ENCODE measurements at places on chromosomes 7 and 10.
A peak's percentile ranks its signal among the peaks of the same experiment; 100 is the strongest.

GRCh38 chr7:105473163-105473562, 48.9 kb downstream of the PUS7 start:
- peak; percentile 78 for DNase-seq

GRCh38 chr10:97729014-97729413, 7.9 kb upstream of the ZFYVE27 start:
- no peak for DNase-seq

DNA sequence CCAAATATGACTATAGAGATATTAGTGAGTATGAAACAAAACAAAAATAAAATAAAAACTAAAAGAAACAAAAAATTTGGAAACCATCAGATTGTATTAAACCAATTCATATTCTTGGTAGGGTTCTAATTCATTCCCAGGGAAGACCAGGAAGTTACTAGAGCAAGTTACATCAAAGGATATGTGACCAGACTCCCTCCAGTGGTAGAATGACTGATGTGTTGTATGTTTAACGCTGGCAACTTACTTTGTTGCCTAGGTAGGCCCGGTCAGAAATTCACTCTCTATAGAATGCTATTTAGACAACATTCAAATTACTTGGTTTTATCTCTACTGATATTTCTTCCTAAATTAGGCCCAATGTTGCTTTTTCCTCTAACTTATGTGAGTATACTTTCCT, 5.2 kb downstream of the PHYHIPL start:
- peak; percentile 65 for DNase-seq

DNA sequence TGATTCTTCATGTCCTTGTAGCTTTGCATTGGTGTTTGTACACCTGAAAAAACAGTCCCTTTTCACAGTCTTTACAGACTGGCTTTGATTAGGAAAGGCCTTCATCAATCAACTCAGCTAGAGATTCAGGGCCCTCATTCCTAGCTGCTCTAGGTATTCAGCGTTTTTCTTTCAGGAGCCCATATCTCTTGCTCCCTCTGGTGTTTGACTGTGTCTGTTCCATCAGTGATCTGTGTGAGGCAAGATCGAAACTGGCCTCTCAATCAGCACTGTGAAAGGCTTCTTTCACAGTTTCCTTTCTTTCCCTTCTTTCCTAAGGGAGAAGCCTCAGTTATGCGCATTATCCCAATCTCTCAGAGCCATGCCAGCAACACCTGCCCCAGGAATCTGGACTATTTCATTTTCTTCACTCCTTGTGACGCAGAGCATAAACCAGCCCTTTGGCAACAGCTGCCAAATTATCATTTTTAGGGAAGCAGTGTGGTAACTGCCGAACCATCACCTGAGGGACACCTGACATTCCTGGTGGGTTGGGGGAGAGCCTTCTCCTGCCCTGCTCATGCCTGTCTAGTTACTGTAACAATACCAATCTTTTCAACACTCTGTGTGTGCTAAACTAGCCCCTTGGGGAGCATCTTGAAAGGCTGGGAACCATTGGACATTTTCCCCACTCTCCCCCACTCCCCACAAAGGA, 75.7 kb upstream of the CCDC71L start:
- peak; percentile 84 for DNase-seq

- DNase-seq, result no peak
Observed at GRCh38 chr7:925601-926000, 28.9 kb downstream of the ADAP1 start.

GRCh38 chr7:96887426-96887825, 117.9 kb upstream of the DLX6 start:
- DNase-seq, result peak; percentile 46

DNA sequence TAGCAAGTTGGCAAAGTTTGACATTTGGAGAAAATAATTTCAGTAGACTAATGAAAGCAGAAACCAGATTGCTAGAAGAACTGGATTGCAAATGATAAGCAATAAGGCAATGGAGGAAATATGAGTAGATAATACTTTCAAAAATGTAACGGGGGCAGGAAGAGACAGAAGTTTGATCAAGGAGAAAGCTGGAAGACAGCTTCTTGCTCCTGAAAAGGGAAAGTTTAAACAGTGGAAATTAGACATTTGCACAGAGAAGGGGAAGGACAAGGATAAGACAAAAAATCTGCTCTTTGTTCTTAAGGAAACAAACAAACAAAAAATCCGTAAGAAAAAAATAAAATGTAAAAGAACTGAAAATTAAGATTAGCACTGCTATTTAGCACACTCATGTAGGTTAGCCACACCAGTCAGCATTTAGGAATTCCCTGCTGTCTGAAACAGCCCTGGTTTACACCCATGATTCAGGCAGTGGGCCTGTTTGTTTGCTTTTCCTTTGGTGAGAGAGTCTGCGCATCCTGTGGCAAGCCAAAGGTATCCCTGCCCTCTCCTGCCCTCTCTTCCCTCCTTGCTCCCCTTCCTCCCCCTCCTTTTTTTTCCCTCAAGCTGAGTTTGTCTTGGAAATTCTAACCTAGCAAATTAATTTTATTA, 104.3 kb upstream of the CAV2 start:
- DNase-seq, result peak; percentile 89

DNA sequence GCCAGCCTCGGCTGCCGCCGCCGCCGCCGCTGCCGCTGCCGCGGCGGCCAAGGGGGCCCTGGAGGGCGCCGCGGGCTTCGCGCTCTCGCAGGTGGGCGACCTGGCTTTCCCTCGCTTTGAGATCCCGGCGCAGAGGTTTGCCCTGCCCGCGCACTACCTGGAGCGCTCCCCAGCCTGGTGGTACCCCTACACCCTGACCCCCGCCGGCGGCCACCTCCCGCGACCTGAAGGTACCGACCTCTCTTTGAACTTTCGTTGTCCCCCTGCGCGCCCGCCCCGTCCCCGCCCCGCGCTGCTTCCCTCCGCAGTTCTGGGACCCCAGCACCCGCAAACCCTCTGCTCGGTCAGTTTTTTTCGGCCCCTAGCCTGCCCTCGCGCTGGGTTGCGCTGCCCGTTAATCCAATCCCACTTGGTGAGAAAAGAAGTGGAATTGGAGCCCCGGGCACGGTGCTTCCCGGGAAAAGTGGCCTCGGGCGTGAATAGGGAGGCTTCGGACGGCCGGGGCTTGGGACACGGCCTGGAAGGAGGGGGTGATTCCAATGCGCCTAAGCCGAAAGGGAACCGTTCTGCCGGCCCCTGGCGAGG, 543 bp downstream of the HMX3 start:
- DNase-seq, result no peak

DNA sequence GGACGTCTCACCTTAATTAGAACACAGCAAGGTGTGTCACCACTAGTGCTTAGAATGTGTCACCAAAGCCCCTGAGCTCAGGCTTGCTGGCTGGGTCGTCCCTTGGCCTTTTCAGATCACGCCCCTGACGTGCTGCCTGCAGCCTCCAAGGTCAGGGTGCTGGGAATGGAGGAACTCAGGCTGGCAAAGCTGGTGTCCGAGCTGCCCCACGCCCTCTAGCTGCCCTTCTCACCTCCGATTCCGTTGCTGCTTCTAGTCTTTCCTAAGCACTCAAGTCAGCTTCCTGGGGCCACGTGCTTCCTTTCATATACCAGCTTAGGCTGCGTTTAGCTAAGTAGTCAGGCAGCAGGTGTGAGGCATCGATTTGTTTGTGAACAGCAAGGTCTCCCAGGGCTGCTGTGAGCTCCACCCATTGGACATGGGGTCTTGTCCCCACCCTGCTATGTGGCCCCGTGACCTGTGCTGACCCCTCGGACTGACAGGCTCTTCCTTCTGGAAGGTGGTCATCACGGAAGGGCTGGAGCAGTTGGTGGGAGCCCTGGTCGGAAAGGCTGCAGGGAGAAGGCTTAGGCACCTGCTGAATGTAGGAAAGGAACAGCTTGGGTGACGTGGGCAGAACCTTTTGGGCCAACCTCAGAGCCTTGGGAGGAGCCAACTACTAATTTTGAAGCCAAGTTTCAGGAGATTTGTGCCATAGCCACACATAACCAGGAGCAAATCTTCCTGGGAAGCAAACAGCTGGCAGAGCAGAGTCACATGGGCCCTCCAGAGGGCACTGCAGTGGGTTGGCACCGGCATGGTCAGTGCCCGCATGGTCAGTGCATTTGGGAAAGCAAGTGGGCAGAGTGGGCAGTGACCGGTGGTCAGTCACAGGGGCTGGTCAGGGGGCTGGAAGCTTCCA, 28.8 kb downstream of the VIPR2 start:
- DNase-seq, result no peak

- DNase-seq, result no peak
Observed at GRCh38 chr10:59586407-59586891, 123.2 kb downstream of the SLC16A9 start.

GRCh38 chr10:58319599-58319998, 15.2 kb upstream of the UBE2D1 start:
- no peak for DNase-seq

DNA sequence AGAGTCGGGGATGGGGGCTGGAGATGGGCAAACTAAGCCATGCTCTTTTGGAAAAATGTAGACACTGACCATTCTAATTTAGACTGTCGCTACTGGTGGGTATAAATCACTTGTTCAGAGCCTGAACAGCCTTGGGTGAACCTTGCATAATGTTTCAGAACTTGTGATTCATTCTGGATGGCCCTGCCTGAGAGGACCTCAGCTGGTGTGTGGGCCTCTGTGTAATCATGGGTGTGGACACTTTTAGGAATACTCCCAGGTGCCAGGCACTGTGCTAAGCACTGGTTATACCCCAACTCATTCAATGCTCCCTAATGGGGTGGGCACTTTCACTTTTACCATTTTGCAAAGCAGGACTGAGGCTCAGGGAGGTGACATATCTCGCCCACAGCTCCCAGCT, 26.8 kb upstream of the TM9SF3 start:
- DNase-seq, result peak; percentile 47

DNA sequence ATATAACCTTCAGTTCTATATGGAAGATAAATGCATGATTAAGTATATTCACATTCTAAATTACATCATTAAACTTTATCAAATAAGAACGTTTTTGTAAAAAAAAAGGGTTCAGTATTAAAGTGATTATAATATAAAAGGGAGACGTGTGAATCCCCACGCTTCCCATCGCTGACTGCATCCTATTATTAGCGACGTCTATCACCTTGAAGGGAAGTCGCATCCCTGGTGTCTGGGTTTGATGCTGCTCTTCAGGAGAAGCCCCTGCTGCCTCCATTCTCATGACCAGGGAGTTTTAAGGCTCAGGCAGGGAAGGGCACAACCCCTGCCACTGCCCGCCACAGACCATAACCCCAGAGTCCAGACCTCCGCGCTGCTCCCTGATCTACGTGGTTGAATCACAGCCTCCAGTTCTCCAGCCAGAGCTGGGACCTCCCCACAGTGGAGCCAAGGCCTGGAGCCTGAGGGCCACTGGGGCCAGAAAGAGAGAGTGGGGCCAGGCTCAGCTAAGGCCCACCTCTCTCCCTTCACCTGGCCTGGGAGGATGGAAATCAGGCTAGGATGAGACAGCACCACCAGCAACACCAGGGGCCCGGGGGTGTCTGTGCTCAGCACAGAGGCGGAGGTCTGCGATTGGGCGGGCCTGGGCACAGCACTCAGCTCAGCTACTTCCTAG, 130.6 kb downstream of the TCERG1L start:
- no peak for DNase-seq

GRCh38 chr10:58952747-58953466, 223.5 kb upstream of the PHYHIPL start:
- DNase-seq, result peak; percentile 59

GRCh38 chr10:95509251-95509650, 51.9 kb downstream of the SORBS1 start:
- no peak for DNase-seq

GRCh38 chr10:114043532-114044246, at the start of gene ADRB1:
Gene ADRB1, plus strand, starts transcription at chr10:114043866. Its CDS starts 267 bp downstream, at chr10:114044133.
- peak; percentile 64 for DNase-seq

- no peak for DNase-seq
Observed at GRCh38 chr7:2843711-2844152, 376 bp downstream of the GNA12 start.

GRCh38 chr7:156659203-156659602, 18.6 kb downstream of the RNF32 start:
- DNase-seq, result no peak

DNA sequence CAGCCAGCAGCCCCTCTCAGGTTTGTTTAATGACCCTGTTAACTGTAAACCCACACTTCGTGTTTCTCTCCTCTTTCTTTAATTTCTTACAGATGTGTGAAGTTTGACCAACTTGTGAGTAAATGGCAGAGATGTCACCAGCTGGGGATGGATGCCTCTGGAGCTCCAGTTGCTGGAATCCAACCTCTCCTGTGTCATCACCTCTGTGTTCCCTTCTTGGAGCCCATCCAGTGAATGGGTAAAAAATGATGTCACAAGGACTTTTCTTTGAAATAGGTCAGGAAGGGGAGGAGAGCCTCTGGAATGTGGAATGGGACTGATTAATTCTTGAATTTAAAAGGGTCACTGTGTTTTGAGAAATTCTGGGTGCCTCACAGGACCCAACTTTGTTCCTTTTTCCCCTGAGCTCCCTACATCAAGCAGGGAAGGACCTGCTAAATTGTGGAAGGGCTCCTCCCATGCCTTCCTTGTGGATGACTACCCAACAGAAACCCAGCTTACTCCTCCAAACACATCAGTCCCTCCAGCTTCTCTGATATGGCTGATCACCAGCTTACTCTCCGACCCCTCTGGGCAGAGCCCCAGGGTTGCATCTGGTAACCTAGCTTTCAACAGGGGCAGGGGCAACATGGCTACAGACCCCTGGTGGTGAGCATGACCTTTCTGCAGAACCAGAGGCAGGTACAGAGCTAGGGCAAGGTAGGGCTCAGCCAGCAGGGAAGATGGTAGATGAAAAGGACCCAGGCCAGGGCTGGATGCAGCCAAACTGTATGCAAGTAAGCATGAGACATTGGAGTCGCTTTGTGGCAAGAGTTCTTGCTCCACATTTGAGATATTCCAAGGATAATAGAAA, 67.5 kb downstream of the STRA8 start:
- DNase-seq, result no peak

DNA sequence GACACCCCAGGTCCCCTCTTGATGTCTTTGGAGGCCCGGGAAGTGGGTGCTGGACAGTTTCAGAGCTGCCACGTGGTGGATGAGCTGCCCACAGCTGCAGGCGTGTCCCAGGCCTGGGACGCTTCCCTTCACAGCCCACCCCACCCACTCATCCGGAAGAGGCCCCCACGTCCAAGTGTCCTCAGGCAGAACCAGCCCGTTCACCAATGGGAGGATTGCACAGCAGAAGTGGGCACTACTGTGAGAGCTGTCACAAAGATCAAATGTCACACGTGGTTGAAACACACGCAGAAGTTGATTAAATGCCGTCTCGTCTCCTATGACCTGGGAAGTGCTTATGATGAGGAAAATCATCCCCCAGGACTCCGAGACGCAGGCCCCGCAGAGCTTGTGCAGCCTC, 52.9 kb downstream of the STK32C start:
- DNase-seq, result no peak

DNA sequence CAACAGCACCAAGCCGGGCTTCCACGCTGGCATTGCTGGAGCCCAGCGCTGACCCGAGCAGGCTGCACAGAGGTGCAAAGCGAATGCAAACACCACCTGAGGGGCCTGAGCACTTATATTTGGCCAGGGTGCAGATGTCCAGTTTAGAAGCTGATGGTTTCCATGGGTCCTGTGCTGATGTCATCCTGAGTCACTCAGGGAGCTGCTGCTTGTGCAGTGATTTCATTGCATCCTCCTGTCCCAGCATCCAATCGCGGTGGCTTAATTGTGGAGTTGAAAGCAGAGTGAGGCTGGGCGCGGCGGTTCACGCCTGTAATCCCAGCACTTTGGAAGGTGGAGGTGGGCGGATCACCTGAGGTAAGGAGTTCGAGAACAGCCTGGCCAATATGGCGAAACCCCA, 410.2 kb upstream of the KLF6 start:
- DNase-seq, result peak; percentile 76

Measured in MCF 10A (cell line).